Activated naive CD4-positive, alpha-beta T cell treated with anti-CD3 and anti-CD28 coated beads, Interleukin-2, amount 50 U/mL, for 72 hours (primary cell): ENCODE measurements at places on chromosomes 5 and 9. TPM values are rescaled to one million over a fixed set of nuclear protein-coding genes. Genes with fewer than 3 reads are reported as not detected.

The SPINK13 gene
- not detected for total RNA-seq

The SUSD3 gene
- total RNA-seq: 70.7 TPM

The IFNA2 gene
- total RNA-seq: not detected

The ZBTB5 gene
- total RNA-seq: 25.6 TPM

The GADD45G gene
- total RNA-seq: 3.8 TPM

The UNC5A gene
- not detected for total RNA-seq

The PCDHGB4 gene
- total RNA-seq: not detected

The TMC1 gene
- not detected for total RNA-seq

The SEC61B gene
- 127 TPM for total RNA-seq

The TAF11L10 gene
- total RNA-seq: not detected

The C7 gene
- total RNA-seq: not detected

The ARL14EPL gene
- total RNA-seq: not detected

The ADRB2 gene
- total RNA-seq: 0.29 TPM

The ENTREP1 gene
- total RNA-seq: not detected
